ENCODE measurements at places on chromosomes 1 and 21.

- no peak for DNase-seq
Measured at GRCh38 chr1:119133987-119134386, 6.5 kb downstream of the WARS2 start.

GRCh38 chr21:26925636-26926035, 41.3 kb downstream of the ADAMTS5 start:
- DNase-seq: no peak

DNA sequence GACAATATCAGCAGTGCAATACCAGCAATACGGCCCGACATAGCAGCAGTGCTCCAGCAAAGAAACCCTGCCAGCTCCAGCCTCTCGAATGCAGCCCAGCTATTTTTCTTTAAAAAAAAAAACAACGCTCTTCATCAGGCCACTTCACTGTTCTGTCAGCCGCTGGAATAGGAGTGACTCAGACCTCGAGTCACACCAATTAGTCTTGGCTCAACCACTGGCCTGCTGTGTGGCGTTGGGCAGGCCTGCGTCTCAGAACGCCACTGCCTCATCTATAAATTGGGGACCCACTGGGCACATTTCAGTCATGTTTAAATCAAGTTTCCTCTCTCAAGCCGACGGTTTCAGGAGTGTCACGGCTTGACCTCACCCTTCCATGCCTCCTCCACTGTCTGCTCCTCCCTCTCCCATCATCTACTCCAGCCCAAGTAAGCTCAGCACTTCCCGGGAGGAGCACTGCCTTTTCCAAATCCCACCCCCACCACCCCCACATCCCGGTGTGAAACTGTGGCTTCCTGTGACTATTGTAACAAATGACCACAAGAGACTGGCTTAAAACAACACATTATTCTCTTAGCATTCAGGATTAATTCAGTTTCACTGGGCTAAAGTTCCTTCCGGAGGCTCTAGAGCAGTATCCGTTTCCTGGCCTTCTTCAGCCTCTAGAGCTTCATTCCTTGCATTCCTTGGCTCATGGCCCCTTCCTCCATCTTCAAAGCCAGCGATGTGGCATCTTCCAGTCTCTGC, 71.9 kb upstream of the EFHD2 start:
- no peak for DNase-seq

DNA sequence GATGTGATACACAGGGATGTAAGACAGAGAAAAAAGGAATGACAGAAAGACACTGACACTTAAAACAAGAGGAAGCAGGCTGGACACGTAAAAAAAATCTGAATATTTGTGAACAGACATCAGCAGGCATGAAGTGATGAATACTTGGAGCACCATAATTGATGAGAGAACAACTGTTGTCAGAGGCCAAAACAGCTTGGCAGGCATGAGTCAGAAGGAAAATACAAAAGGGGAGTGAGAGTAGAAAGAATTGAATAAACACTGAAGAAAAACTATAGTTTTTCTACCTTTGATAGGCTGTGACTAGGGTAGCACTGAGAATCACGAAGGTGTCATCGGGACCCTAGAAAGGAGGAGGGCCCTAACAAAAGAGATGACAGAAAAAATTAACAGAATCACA, 21.6 kb upstream of the GUCA2A start:
- DNase-seq: no peak

- no peak for DNase-seq
Measured at GRCh38 chr1:94792473-94793295, 27.5 kb upstream of the SLC44A3 start.

DNA sequence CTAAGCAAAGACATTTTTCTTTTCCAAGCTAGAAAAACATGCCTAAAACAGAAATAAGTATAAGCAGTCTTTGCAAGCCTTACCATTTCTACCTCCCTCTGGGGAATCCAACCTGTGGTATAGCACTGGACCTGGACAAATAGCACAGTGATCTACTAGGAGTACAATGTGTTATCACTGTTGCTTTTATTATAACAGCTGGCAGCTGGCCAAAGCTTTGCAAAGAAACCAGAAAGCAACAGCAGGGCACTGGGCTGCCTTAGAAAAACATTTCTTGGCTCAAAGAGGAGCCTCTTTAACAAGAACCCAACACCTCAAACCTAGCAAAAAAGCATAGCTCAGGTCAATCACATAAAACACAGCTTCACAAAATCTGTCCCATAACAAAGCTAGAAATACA, 294.5 kb upstream of the GREM2 start:
- DNase-seq: no peak
